ENCODE measurements at places on chromosomes 7 and 10.

DNA sequence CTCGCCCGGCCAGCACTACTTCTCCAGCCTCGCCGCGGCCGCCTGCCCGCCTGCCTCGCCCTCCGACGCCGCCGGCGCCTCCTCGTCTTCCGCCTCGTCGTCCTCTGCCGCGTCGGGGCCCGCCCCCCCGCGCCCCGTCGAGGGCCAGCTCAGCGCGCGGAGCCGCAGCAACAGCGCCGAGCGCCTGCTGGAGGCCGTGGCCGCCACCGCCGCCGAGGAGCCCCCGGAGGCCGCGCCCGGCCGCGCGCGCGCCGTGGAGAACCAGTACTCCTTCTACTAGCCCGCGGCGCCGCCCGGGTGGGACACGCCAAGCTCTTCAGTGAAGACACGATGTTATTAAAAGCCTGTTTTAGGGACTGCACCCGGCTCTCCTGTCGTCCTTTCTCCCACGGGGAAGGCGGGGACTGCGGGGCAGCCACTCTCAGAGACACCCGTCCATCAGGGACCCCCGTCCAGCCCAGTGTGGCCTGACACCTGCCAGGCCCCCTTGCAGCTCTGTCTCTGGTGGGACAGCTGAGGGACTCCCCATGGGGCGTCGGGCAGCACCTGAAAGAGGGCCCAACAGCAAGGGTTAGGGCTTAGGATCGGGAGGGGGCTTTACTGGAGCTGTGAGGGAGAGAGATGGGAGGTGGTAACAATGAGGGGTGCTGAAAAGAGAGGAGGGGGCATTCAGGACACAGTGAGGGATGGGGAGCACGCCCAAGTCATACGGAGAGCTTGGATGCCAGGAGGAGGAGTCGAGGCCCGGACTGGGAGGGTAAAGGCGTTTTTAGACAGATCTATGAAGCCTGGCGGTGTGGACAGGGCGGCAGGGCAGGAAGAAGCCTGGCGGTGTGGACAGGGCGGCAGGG lies 34.7 kb downstream of the SPDYE6 start:
- no peak for DNase-seq

DNA sequence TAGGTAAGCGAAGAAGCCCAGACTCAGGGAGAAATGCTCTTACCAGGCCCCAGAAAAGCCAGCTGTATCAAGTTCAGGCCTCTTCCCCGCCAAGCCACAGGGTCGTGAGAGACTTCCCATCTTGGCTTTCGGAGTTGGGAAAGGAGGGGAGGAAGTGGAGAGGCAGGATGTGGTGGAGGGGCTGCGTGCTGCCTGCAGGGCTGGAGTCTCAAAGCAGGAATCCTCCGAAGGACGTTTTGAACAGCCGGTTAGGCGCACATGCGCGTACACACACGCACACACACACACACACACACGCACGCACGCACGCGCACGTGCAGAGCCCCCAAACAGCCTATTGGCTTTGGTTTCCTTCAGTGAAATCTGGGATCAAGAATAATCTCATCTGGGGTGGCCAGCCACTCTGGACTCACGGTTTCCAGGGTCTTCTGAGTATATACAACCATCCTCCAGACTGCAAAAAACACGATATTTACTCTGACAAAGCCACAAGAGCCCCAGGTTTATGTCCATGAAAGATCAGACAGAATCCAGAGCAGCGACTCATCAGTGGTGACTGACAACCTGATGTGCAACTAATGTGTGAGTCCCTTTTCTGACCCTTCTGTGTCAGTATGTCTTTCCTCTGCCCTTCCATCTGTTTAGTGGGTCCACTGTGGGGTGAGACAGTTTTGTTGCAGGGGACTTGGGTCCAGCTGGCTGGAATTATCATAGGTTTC lies 115.0 kb upstream of the ZNF438 start:
- DNase-seq = no peak

GRCh38 chr7:12294701-12295100 lies 83.6 kb downstream of the TMEM106B start:
- DNase-seq = peak; percentile 34

DNA sequence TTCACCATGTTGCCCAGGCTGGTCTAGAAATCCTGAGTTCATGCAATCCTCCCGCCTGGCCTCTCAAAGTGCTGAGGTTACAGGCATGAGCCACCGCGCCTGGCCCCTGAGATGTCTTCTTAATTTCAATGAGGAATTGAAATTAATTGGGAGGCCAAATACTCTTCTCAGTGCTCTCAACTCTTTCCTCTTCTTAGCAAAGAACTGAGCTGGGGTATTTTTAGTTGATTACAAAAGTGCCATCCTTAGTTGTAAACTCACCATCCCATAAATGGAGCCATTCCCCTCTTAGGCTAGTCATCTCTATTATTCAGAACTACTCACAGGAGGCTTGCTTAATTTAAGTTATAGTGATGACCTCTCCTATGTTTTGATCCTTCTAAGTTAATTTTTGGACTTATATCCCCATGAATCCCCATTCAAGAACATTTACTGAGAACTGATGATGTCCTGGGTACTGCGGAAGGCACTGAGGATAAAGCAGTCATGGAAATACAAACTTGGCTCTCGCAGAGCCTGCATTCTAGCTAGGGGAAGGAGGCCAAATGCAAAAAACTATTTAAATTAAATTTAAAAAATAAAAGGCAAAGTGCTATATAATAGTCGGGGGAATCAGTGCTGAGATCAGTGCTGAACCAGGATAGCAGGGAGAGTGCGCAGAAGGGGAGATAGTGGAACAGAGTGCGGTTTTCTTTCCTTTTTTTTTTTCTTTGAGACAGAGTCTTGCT lies 145.3 kb downstream of the SFMBT2 start:
- DNase-seq = no peak

DNA sequence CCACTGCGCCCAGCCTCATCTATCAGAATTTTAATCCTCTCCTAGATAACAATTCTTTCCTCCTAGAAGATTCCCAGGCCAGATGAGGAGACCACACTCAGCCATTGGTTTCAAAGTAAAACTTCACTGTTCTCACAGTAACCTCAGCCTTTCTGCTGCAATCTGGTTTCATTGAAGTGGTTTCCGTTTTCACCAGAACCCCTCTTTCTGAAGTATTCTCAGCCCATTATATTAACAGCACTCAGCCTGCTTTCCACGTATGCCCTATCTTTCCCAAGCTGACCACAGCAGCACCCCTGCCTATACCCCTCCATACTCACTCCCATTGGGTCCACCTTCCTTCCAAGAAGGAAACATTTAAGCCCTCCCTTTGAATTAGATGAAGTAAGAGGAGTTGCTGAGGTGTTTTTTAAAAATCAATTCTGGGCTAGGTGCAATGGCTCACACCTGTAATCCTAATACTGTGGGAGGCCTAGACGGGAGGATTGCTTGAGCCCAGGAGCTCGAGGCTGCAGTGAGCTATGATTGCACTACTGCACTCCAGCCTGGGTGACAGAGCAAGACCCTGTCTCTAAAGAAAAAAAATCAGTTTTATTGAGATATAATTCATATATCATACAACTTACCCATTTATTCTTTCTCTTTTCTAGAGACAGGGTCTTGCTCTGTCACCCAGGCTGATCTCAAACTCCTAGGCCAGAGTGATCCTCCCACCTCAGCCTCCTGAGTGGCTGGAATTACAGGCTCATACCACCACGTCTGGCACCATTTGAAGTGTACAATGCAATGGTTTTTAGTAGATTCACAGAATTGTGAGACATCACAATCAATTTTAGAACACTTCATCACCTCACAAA lies 11.3 kb downstream of the PLAU start:
- DNase-seq = no peak

DNA sequence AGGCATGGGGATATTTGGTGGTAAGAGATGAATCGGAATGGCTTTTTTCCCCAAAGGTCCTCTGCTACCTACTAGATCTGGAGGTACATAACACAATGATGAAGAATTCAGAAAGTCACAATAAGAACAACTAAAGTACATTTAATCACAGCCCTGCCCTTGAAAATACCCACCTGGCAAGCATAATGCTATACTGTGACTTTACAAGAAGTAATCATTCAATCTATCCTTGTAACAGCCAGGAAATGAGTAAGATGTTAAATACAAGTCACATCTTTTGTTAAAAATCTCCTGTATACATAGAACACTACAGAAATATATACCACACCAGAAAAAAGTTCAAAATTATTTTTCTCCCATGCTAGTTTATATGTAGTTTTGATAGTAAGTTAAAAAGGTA lies 108.3 kb upstream of the ABCB5 start:
- DNase-seq = no peak

DNA sequence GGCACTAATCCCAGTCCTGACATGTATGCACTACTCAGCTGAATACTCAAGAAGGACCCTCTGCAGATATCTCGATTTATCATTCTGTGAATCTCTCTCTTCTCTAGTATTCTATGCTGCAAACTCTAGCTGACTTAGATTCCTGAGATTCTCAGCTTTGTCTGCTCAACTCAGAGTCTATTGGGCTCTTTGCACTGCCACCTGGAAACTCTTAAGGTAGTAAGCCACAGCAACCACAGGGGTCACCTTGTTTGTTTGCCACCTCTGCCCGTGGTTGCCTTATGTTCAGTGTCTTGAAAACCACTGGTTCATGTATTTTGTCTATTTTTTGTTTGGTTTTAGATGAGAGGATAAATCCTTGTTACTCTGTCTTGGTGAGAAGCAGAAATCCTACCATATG lies 72.9 kb downstream of the SP8 start:
- DNase-seq = no peak

- no peak for DNase-seq
Measured at GRCh38 chr10:117616179-117616578, 73.6 kb downstream of the EMX2 start.

DNA sequence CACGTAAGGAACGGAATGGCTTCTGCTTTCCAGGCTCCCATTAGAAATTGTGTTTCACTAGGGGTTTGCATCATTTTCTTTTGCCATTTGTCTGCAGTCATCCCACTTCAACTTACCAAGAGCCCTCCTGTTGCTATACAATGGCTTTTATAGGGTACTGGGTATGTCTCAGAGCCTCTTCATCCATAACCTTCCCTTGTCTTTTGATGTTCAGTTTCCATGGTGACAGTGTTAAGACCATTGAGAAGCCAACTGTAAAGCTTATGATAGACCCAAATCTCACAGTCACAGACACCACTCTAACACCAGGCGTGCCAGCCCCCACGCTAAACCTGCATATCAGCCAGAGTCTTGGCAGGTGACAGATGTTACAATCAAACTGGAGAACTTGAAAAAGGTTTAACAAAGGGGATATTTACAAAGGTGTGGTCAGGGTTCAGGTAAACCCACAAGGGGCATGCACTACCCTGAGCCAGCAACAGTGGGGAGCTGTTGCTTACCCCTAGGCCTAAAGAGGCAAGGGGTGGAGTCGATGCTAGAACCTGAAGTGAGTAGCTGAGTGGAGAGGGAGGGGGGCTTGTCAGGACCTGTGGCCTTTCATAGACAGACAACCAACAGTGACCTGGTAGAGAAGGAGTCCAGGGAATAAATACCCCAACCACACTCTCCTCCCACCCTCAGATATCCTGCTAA lies 53.2 kb upstream of the ABLIM1 start:
- no peak for DNase-seq

DNA sequence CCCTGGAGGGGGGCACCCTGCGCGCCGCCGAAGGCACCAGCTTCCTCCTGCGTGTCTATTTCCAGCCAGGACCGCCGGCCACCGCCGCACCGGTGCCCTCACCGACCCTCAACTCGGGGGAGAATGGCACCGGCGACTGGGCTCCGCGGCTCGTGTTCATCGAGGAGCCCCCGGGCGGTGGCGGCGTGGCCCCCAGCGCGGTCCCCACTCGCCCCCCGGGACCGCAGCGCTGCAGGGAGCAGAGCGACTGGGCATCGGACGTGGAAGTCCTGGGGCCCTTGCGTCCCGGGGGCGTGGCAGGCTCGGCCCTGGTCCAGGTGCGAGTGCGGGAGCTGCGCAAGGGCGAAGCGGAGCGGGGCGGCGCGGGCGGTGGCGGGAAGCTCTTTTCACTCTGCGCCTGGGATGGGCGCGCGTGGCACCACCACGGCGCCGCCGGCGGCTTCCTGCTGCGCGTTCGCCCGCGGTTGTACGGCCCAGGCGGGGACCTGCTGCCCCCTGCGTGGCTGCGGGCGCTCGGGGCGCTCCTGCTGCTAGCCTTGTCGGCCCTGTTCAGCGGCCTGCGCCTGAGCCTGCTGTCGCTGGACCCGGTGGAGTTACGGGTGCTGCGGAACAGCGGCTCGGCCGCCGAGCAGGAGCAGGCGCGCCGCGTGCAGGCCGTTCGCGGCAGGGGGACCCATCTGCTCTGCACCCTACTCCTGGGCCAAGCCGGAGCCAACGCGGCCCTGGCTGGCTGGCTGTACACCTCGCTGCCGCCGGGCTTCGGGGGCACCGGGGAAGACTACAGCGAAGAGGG lies 594 bp downstream of the CNNM1 start:
- no peak for DNase-seq

DNA sequence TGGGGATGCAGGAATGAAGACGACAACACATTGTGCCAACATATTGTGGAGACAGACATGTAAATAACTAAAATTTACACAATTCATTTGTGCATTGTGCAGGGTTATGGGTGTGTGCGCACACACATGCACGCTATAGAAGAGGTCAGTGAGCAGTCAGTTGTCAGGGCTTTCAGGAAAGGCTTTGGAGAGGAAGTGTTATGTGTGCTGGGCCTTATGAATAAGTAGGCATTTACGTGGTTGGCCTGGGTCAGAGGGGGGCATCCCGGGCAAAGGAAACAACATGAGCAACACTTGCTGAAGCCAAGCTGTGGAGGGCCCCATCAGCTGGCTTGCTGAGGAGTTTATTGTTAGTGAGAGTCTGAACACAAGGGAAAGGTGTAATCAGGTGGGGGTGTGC lies 4.1 kb downstream of the PRXL2A start:
- no peak for DNase-seq

DNA sequence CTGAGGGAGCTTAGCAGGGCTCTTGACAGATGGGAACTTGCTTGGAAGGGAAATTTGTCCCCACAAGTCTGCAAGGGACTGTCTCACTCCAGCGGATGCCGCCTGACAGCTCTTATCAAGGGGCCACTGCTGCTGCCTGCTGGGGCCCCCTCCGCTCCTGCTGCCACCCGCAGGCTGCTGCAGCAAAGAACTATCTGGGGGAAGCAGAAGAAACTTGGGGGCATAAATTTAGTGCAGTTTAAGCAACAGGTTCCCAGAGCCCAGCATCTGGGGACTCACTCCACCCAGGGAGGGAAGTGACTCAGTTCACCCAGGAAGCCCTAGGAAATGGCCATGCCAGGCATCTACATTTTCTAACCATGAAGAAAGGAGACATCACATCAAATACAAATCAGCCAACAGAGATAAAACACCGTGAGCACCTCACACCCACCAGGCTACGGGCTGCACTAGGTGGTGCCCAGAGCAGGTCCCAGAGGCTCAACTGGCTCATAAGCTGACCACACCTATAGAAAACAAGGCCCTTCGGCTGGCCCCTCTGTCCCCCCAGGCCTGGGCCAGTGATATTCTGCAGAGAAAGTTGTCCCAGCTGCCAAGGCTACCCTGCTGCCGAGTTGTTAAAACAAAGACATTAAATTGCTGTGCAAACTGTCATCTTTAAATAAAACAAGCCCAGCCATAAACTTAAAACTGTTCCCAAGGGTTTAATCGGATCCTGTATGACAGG lies 3.7 kb downstream of the RGS10 start:
- DNase-seq = no peak

- no peak for DNase-seq
Measured at GRCh38 chr10:126372396-126372795, 15.9 kb downstream of the ADAM12 start.

GRCh38 chr7:30562498-30562897 lies 32.2 kb upstream of the GARS1 start:
- no peak for DNase-seq

All from KG1 (cell line).